ENCODE measurements at places on chromosomes 11 and 22.

DNA sequence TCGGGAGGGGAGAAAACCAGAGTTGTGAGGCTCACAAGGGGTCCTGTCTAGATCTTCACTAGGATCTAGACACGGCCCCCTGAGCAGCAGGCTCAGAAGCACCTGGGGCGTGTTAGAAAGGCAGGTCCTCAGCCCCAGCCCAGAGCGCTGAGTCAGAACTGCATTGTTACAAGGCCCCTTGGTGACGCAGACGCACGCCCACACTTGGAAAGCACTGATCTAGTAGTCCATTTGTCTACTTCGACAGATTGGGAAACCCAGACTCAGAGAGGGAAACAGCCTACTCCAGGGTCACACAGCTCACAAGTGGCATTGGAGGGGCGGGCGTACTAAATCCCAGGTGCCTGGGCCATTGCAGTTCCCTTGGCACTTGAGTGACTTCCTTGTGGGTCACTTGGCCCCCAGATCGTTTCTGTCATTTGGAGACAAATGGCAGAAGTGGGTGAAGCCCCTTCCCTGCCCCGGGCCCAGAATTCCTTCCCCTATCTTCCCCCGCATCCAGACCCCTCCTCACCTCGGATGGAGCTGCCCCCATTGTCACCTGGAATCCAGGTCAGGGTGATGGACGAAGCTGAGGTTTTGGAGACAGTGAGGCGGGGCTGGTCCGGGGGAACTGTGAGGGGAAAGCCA is 110.8 kb downstream of the CEP164 start:
- no peak overlapping the region for H3K4me3 ChIP-seq
- H3K27me3 ChIP-seq: peaks cover 65% of the 10 kb centered on the region
- H3K36me3 ChIP-seq: no peaks in the 10 kb centered on the region

DNA sequence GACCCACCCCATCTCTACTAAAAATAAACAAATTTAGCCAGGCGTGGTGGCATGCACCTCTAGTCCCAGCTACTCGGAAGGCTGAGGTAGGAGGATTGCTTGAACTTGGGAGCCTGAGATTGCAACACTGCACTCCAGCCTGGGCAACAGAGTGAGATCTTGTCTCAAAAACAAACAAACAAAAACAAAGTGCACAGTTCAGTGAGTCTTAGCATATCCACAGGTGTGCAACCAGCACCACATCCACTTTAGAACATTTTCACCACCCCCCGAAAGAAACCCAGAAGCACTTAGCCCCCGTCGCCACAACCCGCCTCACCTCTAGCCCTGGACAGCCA is 27.4 kb downstream of the MB start:
- H3K36me3 ChIP-seq: no peaks in the 10 kb centered on the region
- no peak overlapping the region for H3K4me3 ChIP-seq
- H3K27ac ChIP-seq: no peak overlapping the region
- no peak for DNase-seq
- no peaks in the 10 kb centered on the region for H3K4me1 ChIP-seq

GRCh38 chr11:95338430-95338991 is 107.5 kb upstream of the SESN3 start:
- H3K4me3 ChIP-seq: no peak overlapping the region
- H3K27ac ChIP-seq: no peak overlapping the region
- no peaks in the 10 kb centered on the region for H3K36me3 ChIP-seq
- DNase-seq: no peak

- no peaks in the 10 kb centered on the region for H3K4me1 ChIP-seq
- H3K36me3 ChIP-seq: no peaks in the 10 kb centered on the region
Observed at GRCh38 chr22:50447576-50448551, 27.0 kb downstream of the SBF1 start.

DNA sequence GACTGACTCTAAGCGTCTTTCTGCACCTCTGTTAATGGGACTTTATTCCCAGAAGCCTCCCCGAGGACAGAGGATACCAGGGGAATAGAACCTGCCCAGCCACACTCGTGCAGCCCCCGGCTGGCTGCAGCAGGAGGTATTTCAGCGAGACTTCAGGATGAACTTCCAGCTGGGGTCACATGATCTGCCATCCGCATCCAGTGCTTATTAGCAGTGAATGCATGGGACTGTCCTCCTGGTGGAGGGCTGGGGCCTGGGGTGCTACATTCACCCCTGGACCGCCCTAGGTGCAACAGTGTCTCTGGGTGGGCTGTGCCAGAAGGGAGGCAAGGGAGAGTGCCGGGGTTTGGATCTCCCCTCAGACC is 1.6 kb downstream of the DUSP8 start:
- H3K27ac ChIP-seq: no peak overlapping the region
- H3K27me3 ChIP-seq: peaks cover 70% of the 10 kb centered on the region
- H3K4me3 ChIP-seq: no peak overlapping the region

- H3K27ac ChIP-seq: no peak overlapping the region
- no peaks in the 10 kb centered on the region for H3K36me3 ChIP-seq
- no peak overlapping the region for H3K4me3 ChIP-seq
Observed at GRCh38 chr11:31974366-31975136, 116.3 kb upstream of the RCN1 start.

GRCh38 chr11:5247472-5248192 is 2.0 kb downstream of the HBG1 start:
- no peaks in the 10 kb centered on the region for H3K27me3 ChIP-seq
- no peak overlapping the region for H3K27ac ChIP-seq
- no peaks in the 10 kb centered on the region for H3K36me3 ChIP-seq
- H3K4me3 ChIP-seq: no peak overlapping the region

DNA sequence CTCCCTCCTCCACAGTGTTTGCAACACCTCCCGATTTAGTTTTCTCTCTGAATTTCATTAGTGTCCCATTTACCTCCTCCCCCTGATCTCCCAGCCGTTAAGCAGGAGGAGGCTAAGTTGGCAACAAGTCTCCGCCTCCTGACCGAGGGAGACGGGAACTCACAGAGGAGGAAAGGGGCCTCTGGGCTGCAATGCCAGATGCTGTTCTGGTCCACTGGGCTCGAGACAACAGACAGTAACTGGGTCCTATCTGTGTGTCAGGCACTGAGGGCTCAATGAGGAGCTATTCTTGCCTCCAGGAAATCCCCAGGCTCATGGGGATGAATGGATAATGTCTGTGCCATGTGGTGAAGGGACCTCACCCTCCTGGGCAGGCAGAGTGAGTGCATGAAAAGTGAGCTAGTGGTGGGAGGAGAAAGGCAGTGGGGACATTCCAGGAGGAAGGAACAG is 228.1 kb downstream of the TENM4 start:
- no peaks in the 10 kb centered on the region for H3K36me3 ChIP-seq
- H3K27ac ChIP-seq: no peak overlapping the region
- no peaks in the 10 kb centered on the region for H3K27me3 ChIP-seq
- H3K4me1 ChIP-seq: no peaks in the 10 kb centered on the region
- H3K4me3 ChIP-seq: no peak overlapping the region
- DNase-seq: no peak

GRCh38 chr11:60769811-60770210 is 13.1 kb downstream of the MS4A15 start:
- H3K27ac ChIP-seq: no peak overlapping the region
- peaks cover 10% of the 10 kb centered on the region for H3K4me1 ChIP-seq
- no peak overlapping the region for H3K4me3 ChIP-seq
- DNase-seq: no peak
- no peaks in the 10 kb centered on the region for H3K27me3 ChIP-seq

DNA sequence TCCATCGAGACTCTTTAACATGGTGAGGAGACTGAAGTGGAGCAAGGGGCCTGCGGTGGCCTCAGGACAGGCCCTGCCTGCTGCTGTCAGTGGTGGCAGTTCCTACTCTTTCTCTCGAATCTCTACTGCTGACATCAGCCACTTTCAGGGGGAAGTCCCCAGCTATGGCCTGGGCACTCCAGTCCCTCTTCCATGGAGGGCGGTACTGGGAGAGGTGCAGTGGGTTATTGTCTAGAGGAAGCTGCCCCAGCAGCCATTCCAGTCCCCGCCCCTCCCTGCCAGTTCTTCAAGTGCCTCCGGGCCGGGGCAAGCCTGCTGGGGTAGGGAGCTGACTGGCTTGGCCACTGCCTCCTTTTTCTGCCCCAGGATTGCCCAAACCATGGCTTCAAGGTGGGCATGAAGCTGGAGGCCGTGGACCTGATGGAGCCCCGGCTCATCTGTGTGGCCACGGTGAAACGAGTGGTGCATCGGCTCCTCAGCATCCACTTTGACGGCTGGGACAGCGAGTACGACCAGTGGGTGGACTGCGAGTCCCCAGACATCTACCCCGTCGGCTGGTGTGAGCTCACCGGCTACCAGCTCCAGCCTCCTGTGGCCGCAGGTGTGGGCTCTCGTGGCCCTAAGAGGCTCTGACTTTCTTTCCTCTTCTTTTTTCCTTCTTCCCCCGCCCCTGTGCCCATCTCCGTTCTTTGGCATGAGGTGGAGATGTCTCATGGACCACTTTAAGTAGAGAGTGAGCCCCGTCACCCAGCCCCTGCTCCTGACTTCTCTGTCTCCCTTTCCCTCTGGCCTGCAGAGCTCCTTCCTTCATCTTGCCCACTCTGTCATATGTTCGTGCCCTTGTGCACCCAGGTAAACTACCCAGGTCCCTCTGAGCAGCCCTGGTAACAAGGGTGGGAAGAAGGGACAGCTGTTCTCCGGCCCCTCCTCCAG is 13.7 kb downstream of the CHADL start:
- H3K27ac ChIP-seq: no peak overlapping the region
- no peak overlapping the region for H3K4me3 ChIP-seq
- H3K36me3 ChIP-seq: no peaks in the 10 kb centered on the region
- DNase-seq: no peak
- H3K27me3 ChIP-seq: no peaks in the 10 kb centered on the region
- no peaks in the 10 kb centered on the region for H3K4me1 ChIP-seq

GRCh38 chr22:48071828-48072227 is 1309.4 kb downstream of the TBC1D22A start:
- H3K36me3 ChIP-seq: no peaks in the 10 kb centered on the region
- no peaks in the 10 kb centered on the region for H3K27me3 ChIP-seq
- H3K4me3 ChIP-seq: no peak overlapping the region
- DNase-seq: no peak
- no peak overlapping the region for H3K27ac ChIP-seq

GRCh38 chr11:10659339-10660216 is 34.0 kb downstream of the IRAG1 start:
- no peak for DNase-seq
- H3K27ac ChIP-seq: no peak overlapping the region
- peaks cover 55% of the 10 kb centered on the region for H3K4me1 ChIP-seq

- no peaks in the 10 kb centered on the region for H3K27me3 ChIP-seq
- H3K27ac ChIP-seq: no peak overlapping the region
- H3K4me3 ChIP-seq: no peak overlapping the region
- H3K36me3 ChIP-seq: no peaks in the 10 kb centered on the region
- no peaks in the 10 kb centered on the region for H3K4me1 ChIP-seq
Observed at GRCh38 chr11:45264839-45265515, 21.2 kb downstream of the SYT13 start.

DNA sequence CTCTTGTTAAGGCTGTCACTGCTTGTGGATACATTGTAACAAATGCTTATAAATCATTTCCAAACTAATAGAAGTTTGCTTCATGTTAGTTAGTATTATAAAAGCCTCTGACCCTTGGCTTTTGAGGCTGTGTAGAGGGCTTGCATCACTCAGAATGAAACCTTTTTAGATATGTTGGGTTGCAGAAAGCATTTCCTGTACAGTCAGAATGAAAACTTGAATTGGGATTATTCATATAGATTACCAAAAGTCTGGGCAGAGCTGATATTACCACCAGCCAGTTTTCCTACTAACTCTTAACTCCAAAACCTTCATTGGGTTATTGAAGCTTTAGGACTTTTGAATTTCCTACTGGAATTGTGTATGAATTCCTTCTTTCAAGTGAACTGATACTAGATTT is 12.0 kb downstream of the KMT2A start:
- no peak for DNase-seq
- no peaks in the 10 kb centered on the region for H3K27me3 ChIP-seq
- peaks cover 11% of the 10 kb centered on the region for H3K4me1 ChIP-seq
- H3K27ac ChIP-seq: peak overlapping the region; percentile 11

GRCh38 chr11:67654225-67654624 is 3.7 kb upstream of the ACY3 start:
- no peaks in the 10 kb centered on the region for H3K36me3 ChIP-seq
- no peak overlapping the region for H3K27ac ChIP-seq
- no peak overlapping the region for H3K4me3 ChIP-seq

- no peaks in the 10 kb centered on the region for H3K36me3 ChIP-seq
- DNase-seq: no peak
- no peaks in the 10 kb centered on the region for H3K4me1 ChIP-seq
- H3K27me3 ChIP-seq: no peaks in the 10 kb centered on the region
Observed at GRCh38 chr11:5581014-5581413, 337 bp downstream of the OR52B6 start.

GRCh38 chr11:67680696-67681470 is 6.5 kb upstream of the ALDH3B2 start:
- H3K4me3 ChIP-seq: no peak overlapping the region
- no peaks in the 10 kb centered on the region for H3K36me3 ChIP-seq
- no peak overlapping the region for H3K27ac ChIP-seq
- no peak for DNase-seq

- H3K4me1 ChIP-seq: no peaks in the 10 kb centered on the region
- no peak overlapping the region for H3K27ac ChIP-seq
- DNase-seq: no peak
- no peaks in the 10 kb centered on the region for H3K27me3 ChIP-seq
Observed at GRCh38 chr11:78857688-78858087, 283.0 kb upstream of the NARS2 start.

DNA sequence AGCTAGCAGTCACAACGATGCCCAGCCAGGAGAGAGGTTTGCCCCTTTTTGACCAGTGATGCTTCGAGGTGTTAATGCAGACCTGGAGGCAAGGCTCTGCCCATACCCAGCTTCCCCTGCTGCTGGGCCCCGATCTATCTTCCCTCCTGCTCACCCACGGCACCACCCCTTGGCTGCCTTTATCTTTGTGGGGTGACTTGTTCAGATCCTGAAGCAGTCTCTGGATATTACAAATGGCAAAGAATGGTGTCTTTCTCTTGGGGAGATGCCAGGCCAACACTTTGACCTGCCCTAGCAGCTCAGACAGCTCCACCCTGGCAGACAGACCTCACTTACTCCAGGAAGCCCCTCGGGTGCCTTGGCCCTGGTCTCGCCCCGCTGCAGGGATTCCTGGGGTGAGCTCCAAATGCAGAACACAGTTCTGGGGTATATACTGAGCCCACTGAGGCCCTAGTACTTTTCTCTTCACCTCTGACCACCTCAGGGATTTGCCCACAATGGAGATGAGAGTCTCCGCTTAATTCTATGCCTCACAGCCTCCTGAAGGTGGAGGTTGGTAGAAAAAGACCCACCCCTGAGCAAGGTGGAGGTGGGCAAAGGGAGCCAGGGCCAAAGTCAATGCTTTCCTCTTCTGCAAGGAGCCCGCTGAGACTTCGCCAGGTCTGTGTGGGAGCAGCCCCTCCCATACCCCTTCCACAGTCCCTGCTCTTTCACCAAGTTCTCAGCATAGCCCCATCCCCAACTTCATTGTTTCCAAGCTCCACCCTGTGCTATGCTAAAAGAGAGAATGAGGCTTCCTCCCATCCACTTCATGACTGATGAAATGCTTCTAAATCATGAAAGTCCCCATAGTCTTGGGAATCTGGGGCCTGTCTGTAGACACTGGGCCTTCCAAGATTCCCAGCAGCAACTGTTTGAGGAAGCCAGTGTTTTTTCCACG is 11.1 kb upstream of the ST3GAL4 start:
- H3K4me1 ChIP-seq: no peaks in the 10 kb centered on the region
- H3K36me3 ChIP-seq: peaks cover 6% of the 10 kb centered on the region
- H3K4me3 ChIP-seq: no peak overlapping the region
- DNase-seq: no peak
- no peaks in the 10 kb centered on the region for H3K27me3 ChIP-seq
- H3K27ac ChIP-seq: no peak overlapping the region

All from MM.1S (cell line).